Tongue (tissue), 3 donors: ENCODE measurements at places on chromosomes 7 and 10. TPM values are rescaled to one million over a fixed set of nuclear protein-coding genes. Genes with fewer than 3 reads are reported as not detected.

DNA sequence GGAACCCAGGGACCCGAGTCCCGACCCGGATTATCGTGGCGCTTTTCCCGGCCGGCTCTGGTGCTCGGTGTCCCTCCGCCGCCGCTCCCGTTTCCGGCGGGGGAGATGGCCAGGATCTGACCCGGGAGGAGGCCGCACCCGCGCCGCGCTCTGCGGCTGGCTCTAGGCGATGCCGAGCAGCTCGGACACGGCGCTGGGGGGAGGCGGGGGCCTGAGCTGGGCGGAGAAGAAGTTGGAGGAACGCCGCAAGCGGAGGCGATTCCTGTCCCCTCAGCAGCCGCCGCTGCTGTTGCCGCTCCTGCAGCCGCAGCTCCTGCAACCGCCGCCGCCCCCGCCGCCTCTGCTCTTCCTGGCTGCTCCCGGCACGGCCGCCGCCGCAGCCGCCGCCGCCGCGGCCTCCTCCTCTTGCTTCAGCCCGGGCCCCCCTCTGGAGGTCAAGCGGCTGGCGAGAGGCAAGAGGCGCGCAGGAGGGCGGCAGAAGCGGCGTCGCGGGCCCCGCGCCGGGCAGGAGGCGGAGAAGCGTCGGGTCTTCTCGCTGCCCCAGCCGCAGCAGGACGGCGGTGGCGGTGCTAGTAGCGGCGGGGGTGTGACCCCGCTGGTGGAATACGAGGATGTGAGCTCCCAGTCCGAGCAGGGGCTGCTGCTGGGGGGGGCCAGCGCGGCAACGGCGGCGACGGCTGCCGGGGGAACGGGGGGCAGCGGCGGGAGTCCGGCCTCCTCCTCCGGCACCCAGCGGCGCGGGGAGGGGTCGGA lies 593 bp downstream of the CDK13 start:
- DNase-seq = no peak

Gene MMD2
- not detected for total RNA-seq

Gene RNF32
- total RNA-seq = 0.92 TPM

GRCh38 chr7:151850491-151851124 lies 26.3 kb downstream of the PRKAG2 start:
- no peak for DNase-seq

- DNase-seq = no peak
These were observed 60.7 kb downstream of the SMURF1 start for GRCh38 chr7:99083068-99083651.

Gene ZCCHC24
- 41.9 TPM for total RNA-seq

Gene PPP1R3A
- total RNA-seq = 194 TPM

- DNase-seq = peak; percentile 67
These were observed 38.6 kb downstream of the NEBL start for GRCh38 chr10:20858292-20859124.

DNA sequence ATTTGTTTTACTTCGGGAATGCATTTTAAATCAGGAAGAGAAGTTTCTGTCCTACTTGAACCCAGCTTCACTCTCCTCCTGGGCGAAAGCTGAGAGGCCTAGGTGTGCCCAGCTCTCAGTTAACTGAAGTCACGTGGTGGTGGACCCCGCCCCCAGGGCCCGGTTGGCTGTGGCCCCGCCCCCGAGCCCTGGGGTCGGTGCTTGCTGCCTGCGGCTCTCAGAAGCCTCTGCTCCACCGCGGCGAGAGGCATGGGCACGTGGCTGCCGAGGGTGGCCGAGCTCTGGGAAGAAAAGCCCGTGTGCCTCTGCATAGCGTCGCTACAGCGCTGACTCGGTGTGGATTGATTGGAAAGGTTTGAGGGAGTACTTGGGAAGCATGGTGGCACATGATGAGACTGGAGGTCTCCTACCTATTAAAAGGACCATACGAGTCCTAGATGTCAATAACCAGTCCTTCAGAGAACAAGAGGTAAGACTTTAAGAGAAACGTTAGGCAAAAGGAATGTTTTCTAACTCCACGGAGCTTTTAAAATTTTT lies 34.1 kb downstream of the NET1 start:
- DNase-seq = peak; percentile 97

Gene OPN1SW
- total RNA-seq = not detected

- no peak for DNase-seq
These were observed 31.4 kb downstream of the SVIL start for GRCh38 chr10:29603223-29603896.

Gene ANKRD30A
- not detected for total RNA-seq

GRCh38 chr10:36251068-36251467 lies 609.0 kb upstream of the FZD8 start:
- DNase-seq = peak; percentile 37

Gene AGAP6
- total RNA-seq = 4.3 TPM

- DNase-seq = peak; percentile 36
These were observed 1.5 kb upstream of the MKX start for GRCh38 chr10:27747096-27747451.

- no peak for DNase-seq
These were observed 14.8 kb downstream of the CCL24 start for GRCh38 chr7:75798770-75799169.

Gene DENND11
- 13.8 TPM for total RNA-seq

- DNase-seq = no peak
These were observed 43.4 kb downstream of the DNMBP start for GRCh38 chr10:99966306-99966705.

DNA sequence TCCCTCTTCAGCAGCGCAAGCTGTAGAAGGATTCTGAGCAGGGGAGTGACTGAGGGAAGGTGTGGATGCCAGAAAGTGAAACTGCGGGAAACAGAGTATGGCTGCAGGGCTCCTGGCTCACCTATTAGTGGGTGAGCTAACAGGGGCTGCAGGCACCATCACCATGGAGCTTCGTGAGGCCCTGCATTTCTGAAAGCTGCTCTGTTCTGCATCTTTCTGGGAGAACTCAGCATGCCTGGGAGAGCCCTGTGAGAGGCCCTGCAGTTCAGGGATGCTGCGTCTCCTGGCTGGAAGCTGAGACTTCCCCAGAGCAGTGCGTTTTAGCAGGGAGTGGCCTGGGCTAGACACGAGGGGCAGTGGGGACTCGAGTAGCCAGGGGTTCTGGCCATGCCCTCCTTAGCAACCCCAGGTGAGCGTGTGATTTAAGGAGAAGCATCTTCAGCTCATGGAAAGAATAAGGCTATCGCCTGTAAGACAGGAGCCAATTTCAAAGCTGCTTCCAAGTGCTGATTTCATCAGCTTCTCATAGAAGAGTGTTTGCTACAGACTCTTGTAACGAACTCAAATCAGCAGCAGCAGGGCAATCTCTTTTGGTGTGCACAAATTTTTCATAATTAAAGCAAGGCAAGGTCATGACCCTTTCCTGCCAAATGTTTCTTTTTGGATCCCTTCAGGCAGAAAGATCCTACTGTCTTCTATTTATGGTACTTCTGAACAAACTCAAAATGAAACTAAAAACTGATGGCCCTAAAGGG lies 293.6 kb upstream of the ZNF32 start:
- peak; percentile 26 for DNase-seq

- DNase-seq = no peak
These were observed 160.4 kb upstream of the PHYHIPL start for GRCh38 chr10:59016043-59016442.

- DNase-seq = no peak
These were observed 57.6 kb upstream of the ANTXRL start for GRCh38 chr10:46229144-46229563.

DNA sequence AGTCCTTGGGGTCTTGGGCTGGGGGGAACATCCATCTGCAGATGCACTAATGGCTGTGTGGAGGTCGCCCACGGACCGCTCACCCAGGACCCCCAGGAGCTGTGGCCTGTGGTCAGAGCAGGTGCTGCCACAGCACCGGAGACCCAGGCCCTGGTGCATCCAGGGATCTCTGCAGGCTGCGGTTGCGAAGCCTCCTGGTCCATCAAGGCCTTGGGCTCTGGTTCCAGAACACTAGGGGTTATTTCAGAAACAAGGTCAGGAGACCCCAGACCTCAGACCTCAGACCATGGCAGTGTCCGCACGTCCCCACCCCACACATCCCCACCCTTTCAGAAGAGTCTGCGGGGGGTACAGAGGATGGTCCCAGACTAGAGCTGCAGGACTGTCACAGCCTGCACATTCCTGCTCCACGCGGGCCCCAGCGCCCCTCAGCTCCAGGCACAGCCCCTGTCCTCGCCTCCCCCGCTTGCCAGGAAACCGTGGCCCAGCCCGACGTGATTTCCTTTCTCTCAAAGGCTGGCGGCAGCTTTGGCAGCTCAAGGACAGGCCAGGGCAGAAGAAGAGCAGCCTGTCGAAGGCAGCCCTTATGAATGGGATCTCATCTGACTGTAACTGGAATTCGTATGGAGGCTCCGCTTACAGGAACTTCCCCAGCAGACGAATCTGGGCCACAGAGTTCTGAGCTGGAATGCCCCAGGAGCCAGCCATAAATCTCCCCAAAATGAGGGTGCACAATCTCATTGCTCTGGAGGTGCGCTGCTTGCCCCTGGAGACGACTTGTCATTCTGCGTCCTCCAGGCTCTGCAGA lies 136.2 kb upstream of the RET start:
- no peak for DNase-seq

DNA sequence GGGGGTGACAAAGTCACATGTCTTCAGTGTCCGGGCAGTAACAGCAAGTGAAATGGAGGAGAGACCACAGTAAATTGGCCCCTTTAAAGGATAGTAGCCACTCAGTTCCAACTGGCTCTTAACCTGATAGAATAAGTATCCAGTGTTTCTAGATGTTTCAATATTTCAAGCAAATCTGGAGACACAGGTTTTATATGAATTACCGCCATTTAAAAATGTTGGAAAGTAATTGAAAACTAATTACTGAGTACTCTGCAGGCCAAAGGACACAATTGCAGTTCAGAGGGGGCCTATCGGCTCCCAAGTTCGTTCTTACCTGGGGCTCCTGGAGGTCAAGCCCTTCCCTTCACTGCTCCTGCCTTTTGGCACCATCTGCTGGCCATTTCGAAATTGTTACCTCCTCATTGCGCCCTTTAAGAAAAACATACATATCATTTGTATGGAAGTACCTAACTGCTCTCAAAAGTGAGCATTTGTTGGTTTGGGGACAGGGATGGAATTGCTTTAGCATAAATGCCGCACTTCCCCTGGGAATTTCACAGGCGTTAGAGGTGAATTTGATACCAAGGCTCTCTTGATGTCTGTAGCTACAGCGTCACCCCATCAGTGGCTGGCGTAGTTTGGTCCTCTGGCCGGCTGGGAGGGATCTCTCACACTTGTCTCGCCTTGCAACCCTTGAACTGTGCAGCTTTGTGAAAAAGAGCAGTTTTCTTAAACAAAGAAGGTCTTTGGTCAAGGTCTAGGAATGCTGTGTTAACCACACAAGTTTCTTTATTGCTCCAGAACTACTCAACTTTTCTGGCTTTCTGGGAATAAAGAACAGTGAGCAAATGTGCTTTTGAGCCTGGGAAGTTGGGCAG lies 220.0 kb downstream of the ARHGAP21 start:
- peak; percentile 68 for DNase-seq

DNA sequence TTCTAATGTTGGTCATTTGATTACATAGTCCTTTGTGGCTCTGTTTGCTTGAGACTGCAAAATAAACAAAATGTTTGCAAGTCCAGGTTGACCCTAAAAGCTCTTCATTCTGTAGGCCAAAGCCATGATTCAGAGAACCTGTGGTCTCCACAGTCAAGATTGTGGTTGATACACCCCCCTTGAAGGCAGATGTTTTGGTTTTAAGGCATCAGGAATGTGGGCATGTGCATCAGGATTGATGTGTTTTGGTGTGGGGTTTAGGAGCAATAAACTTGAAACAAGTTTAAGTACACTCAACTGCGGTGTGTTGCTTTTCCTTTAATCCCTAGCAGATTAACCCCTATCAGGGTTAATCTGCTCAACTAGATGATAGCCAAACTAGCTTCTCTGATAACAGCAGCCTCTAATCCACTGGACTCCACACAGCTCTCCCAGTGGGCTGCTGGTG lies 379.1 kb upstream of the GALNT17 start:
- no peak for DNase-seq

DNA sequence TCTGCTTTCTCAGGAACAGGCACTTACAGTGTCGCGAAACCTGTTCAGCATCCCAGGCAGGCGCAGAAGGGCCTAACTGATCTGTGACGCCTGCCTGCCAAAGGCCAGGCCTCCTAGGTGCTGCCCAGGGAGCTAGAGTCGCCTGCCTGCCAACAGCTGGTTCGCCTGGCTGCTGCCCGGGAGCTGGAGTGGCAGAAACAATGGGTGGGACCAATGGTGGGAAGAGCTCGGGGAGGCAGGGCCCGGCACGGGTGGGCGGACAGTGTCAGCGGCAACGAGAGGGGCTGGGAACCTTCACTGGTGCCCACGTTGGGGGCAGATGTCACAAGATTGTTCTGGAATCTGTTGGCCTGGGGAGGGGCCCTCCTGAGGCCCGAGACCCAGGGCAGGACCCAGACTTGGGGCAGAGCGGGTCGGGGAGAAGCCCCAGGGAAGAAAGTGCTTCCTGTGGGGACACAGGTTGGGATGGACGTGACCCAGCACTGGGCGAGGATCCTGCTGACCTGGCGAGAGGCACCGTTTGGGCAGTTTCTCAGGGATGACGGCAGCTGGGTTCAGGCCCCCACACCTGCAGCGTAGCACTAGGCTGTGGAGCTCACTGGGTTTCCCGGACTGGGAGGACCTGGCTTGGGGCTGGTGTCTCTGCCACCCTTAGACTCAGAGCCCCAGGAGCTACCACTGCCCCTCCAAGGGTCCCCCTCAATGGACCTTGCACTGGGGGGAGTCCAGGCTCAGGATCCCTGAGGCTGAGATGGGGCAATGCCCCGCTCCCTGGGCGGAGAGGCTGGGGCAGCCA lies 181.8 kb downstream of the ELFN1 start:
- peak; percentile 85 for DNase-seq

GRCh38 chr10:34334908-34335307 lies 480.2 kb downstream of the PARD3 start:
- no peak for DNase-seq

GRCh38 chr7:47186316-47186715 lies 395.6 kb downstream of the TNS3 start:
- no peak for DNase-seq

Gene PRKCQ
- 15.2 TPM for total RNA-seq

DNA sequence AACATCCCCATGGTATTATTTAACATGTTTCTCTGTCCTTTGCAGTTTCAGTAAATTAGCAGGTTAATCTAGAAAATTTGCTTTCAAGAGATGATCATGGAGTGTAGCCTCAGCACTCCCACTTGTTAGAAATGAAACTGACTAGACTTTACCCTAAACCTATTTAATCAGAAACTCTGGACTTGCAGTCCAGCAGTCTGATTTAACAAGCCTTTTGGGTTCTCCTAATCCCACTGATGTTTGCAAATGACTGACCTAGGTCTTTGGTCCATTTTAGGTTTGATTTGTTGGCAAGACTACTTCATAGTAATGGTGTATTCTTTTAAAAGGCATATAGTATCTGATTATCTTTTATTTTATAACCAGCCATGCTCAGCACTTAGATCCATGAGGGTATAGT lies 55.5 kb upstream of the SLC25A13 start:
- DNase-seq = no peak

DNA sequence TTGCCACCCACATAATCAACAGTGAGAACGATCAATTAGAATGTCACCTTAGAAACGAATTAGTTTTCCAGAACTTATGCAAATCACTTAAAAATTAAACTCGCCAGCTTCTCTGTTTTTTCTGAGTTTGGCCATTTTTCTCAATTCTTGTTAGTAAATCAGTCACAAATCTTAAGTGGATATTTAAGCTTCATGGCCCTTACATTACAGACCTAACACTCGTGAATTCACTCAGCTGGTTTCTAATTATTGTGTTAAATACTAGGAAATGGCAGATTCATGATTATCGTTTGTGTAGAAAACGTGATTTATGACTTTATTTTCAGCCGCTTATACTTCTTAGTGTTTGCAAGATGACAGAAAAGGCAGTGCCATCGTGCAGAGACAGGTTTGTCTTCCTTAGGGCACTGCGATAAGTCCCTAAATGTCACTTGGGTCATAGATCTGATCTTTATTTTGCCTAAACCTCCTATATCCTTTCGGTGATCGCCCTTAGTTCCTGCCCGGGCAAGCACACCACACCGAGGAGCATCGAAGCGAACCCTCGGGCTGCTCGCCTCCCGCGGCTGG lies 587 bp upstream of the CELF2 start:
- DNase-seq = no peak

Gene AGR2
- 73.1 TPM for total RNA-seq
